Left ventricle myocardium inferior (tissue), 1 donor: ENCODE measurements at places on chromosomes 2 and 18. TPM values are rescaled to one million over a fixed set of nuclear protein-coding genes. Genes with fewer than 3 reads are reported as not detected.

MPP4 gene
- not detected for total RNA-seq

DNA sequence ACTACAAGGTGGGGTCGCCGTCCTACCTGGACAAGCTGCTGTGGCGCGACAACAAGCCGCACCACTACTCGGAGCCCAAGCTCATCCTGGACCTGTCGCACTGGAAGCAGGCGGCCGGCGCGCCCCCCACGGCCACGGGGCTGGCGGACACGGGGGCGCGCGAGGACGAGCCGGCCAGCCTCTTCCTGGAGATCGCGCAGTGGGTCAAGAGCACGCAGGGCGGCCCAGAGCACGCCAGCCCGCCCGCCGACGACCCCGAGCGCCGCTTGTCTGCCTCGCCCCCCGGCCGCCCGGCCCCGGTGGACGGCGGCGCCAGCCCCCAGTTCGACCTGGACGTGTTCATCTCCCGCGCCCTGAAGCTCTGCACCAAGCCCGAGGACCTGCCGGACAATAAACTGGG, 90.4 kb downstream of the MRO start:
- peaks cover 42% of the 10 kb centered on the region for H3K4me1 ChIP-seq
- H3K27ac ChIP-seq: no peak overlapping the region
- no peaks in the 10 kb centered on the region for H3K36me3 ChIP-seq
- no peak overlapping the region for H3K4me3 ChIP-seq

UBXN2A gene
- total RNA-seq: 18.5 TPM

MAPRE3 gene
- 57.4 TPM for total RNA-seq

DNA sequence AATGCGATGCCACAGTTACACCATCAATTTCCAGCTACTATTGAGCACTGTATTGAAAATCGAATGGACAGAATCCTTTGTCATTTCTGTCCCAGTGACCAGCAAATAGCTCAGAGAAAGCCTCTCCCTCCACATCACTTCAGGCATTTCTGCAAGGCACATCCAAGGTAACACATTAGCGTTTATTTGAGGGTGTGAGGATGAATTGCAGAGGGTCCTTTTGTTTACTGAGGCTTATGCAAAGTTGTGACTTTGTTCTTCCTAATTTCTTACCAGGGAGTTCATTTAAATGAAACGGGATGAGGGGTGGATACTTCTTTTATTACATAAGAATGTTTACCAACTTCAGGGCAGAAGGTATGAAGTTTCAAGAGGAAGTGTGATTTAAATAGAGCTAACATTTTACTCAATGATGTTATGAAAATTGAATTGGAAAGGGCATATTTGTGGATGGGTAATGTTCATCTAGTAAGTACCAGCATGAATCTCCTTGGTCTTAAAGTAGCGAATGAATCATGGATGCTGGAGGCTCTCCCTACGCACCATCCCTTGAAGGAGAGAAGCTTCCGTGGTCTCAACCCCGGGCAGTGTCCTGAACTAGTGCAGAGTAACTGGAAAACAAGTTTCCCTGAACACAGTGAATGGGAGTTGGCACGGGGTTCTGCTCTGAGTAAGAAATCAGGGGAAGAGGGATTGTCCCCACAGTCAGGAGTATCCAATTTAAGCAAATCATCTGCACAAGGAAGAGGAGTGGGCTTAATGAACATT, 756.5 kb downstream of the GALR1 start:
- no peaks in the 10 kb centered on the region for H3K36me3 ChIP-seq
- peaks cover 53% of the 10 kb centered on the region for H3K27me3 ChIP-seq
- DNase-seq: no peak
- H3K4me1 ChIP-seq: no peaks in the 10 kb centered on the region
- no peak overlapping the region for H3K4me3 ChIP-seq
- no peak overlapping the region for H3K27ac ChIP-seq

GRCh38 chr2:143420313-143420712, 291.1 kb downstream of the ARHGAP15 start:
- H3K4me3 ChIP-seq: no peak overlapping the region
- no peak overlapping the region for H3K27ac ChIP-seq
- no peaks in the 10 kb centered on the region for H3K4me1 ChIP-seq
- no peak for DNase-seq

SERPINB11 gene
- total RNA-seq: not detected

- H3K27me3 ChIP-seq: no peaks in the 10 kb centered on the region
- no peak for DNase-seq
- H3K4me3 ChIP-seq: no peak overlapping the region
- H3K36me3 ChIP-seq: no peaks in the 10 kb centered on the region
- no peak overlapping the region for H3K27ac ChIP-seq
- H3K4me1 ChIP-seq: no peaks in the 10 kb centered on the region
These were observed 268.3 kb upstream of the CDH20 start for GRCh38 chr18:61064911-61065310.

DNA sequence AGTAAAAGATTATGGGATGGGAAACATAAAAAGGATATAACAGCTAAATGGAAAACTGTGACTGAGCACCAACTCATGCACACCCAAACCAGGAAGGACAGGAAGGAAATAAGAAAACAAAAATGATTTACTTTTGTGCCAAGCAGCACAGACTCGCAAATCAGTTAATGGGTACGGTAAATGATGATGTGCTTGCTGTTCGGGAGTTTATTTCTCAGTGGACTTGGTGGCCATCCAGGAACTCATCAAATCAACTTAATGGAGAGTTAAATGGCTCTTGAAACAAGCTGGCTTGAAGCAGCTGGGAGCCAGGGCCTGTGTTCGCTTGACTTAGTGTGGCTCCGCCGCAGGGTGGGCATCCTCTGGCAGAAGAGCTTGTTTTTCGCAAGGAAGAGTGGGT, 36.2 kb downstream of the MTCL1 start:
- no peak for DNase-seq
- no peaks in the 10 kb centered on the region for H3K4me1 ChIP-seq
- no peak overlapping the region for H3K4me3 ChIP-seq

- no peak overlapping the region for H3K27ac ChIP-seq
- H3K4me3 ChIP-seq: no peak overlapping the region
- H3K4me1 ChIP-seq: no peaks in the 10 kb centered on the region
- H3K27me3 ChIP-seq: no peaks in the 10 kb centered on the region
- no peaks in the 10 kb centered on the region for H3K36me3 ChIP-seq
These were observed 333.9 kb downstream of the BCL11A start for GRCh38 chr2:60219536-60219935.

- H3K4me3 ChIP-seq: no peak overlapping the region
- H3K4me1 ChIP-seq: peaks cover 13% of the 10 kb centered on the region
- H3K27me3 ChIP-seq: no peaks in the 10 kb centered on the region
- no peak overlapping the region for H3K27ac ChIP-seq
- H3K36me3 ChIP-seq: no peaks in the 10 kb centered on the region
These were observed 193.0 kb upstream of the LHCGR start for GRCh38 chr2:48948400-48949125.

L3MBTL4 gene
- total RNA-seq: 3.5 TPM

GRCh38 chr2:26562811-26563645, 78.1 kb downstream of the CIB4 start:
- no peaks in the 10 kb centered on the region for H3K36me3 ChIP-seq
- H3K27ac ChIP-seq: no peak overlapping the region
- H3K4me3 ChIP-seq: peak overlapping the region; percentile 65
- peaks cover 17% of the 10 kb centered on the region for H3K4me1 ChIP-seq

CYP26B1 gene
- 1.5 TPM for total RNA-seq

DNA sequence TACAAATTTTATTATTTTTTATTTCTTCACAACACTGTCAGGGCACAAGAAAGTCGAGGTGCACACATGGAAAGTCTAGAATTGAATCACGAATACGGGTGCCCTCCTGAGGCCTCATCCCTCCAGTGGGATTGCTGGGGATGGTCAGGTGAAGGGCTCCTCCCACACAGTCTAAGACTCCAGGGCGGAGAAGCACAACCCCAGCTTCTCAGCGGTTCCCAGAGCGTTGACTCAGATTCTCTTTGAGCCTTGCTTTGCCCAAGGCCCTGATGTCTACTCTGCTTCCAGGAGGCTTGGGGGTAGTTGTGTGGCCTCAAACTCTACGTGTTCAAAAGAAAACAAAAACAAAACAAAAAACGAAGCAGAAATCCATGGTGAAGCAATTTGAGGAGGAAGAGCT, 108.4 kb downstream of the LYPD6B start:
- H3K4me1 ChIP-seq: no peaks in the 10 kb centered on the region
- H3K27ac ChIP-seq: no peak overlapping the region
- DNase-seq: no peak
- peaks cover 11% of the 10 kb centered on the region for H3K27me3 ChIP-seq
- no peak overlapping the region for H3K4me3 ChIP-seq

CNTNAP5 gene
- not detected for total RNA-seq

DNA sequence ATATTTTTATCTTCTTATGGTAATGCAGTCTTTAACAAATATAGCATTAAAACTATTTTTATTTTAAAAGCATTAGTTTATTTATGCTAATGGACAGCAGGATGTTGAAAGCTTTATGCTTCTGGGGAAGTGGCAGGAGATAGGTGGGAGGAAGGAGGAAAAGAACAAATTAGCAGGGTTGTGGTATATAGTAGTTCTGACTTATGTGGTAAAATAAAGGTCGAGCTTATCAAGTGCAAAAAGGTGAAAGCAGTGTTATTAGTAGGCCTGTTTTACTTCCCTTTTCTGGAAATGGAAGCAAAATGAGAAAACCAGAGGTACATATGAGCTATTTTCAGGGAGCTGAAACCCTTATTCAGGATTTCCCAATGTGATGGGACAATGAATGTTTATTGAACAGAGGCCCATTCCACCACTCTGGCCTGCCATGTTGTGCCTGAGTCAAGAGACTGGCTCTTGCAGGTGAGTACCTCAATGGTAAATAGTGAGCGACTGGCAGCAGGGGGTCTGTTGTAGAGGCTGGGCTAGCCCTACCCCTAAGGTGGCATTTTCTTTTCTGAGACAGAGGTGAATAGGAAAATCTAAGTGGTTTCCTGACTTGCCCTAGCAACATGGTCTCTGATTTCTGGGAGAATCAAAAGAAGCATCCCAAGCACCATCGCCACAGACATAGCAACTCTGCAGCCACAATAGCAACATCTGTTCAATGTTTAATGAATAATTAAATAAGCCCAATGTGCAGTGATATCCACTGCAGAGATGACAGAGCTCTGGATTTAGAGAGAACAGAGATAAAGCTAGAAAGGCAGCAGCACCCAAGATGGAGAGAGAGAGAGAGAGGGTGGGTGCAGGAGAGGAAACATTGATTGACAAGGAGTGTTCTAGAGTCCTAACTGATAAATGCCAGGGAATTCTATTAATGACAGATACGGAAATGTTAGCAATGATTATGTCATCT, 119.7 kb downstream of the UPP2 start:
- H3K27me3 ChIP-seq: no peaks in the 10 kb centered on the region
- no peaks in the 10 kb centered on the region for H3K36me3 ChIP-seq
- no peaks in the 10 kb centered on the region for H3K4me1 ChIP-seq
- no peak overlapping the region for H3K4me3 ChIP-seq

C18orf32 gene
- 57.4 TPM for total RNA-seq

DNA sequence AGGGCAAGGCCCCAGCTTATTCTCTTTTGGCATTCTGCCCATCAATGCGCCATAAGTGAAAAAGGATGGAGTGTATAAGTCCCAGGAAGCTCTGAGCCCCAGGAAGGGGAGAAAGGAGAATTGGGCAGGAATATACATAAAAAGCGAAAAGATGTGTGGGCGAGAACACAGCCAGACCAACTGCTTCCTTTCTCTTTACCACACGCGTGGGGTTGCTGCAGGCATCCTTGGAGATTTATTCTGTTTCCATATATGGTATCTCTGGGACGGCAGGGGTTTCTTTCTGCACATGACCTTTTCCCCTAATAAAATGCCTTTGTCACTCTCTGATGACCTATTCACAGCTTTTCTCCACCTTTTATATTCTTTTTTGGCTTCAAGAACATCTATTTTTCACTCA, 440.5 kb downstream of the NBAS start:
- H3K4me1 ChIP-seq: no peaks in the 10 kb centered on the region
- H3K36me3 ChIP-seq: no peaks in the 10 kb centered on the region
- no peak overlapping the region for H3K27ac ChIP-seq
- H3K4me3 ChIP-seq: no peak overlapping the region
- no peak for DNase-seq

ERBB4 gene
- total RNA-seq: 8.3 TPM

GRCh38 chr2:42513252-42513918, 19.6 kb upstream of the KCNG3 start:
- H3K4me1 ChIP-seq: no peaks in the 10 kb centered on the region
- no peak for DNase-seq
- H3K36me3 ChIP-seq: no peaks in the 10 kb centered on the region
- no peak overlapping the region for H3K27ac ChIP-seq
- no peak overlapping the region for H3K4me3 ChIP-seq

TEX44 gene
- total RNA-seq: not detected

DNA sequence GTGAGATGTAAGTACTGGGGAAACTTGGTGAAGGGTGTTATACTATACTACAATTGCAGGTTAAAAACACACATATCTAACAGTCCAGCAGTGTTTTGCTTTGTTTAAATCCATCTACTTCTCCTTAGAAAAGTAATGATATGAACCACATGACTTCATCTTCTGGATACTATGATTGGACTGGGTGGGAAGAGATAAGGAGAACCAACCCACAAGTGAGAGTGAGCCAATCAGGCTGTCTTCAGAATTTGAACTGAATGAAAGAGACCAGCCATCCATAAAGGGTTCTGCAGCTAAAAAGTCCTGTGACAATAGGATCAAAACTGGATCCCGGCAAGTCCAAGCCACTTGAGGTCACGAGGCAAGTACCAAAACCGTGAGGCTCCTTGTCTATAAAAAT, 46.6 kb downstream of the KANSL3 start:
- no peak overlapping the region for H3K4me3 ChIP-seq
- DNase-seq: no peak
- H3K27ac ChIP-seq: no peak overlapping the region
- peaks cover 20% of the 10 kb centered on the region for H3K4me1 ChIP-seq
- H3K27me3 ChIP-seq: no peaks in the 10 kb centered on the region

ANKRD30BL gene
- total RNA-seq: not detected

GRCh38 chr2:5696945-5697521, 4.8 kb downstream of the SOX11 start:
- H3K27ac ChIP-seq: peak overlapping the region; percentile 78
- H3K36me3 ChIP-seq: no peaks in the 10 kb centered on the region
- DNase-seq: no peak
- peaks cover 100% of the 10 kb centered on the region for H3K27me3 ChIP-seq

DNA sequence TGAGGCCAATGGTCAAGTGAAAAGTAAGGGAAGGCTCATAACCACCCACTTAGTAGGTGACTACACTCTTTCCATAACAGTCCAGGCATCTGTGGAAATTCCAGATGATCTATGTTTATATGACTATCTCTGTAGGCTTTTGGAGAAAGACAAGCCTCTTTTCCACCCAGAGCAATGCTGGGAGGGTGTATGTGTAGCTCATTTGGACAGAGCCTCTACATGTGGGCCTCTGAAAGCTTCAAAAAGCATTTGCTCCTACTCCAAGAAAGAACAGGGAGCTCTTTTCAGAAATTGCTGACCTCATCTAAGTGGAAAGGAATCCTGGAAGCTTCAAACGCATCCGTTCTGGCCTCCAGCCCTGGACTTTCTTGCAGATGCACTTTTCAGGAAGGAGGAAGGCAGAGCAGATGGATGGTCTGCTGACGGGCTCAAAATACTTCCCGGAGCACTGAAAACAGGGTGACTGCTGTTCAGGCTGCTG, 308.7 kb downstream of the LRATD1 start:
- DNase-seq: peak; percentile 22
- no peak overlapping the region for H3K27ac ChIP-seq
- no peaks in the 10 kb centered on the region for H3K4me1 ChIP-seq
- no peak overlapping the region for H3K4me3 ChIP-seq
- H3K27me3 ChIP-seq: no peaks in the 10 kb centered on the region

- H3K4me3 ChIP-seq: peak overlapping the region; percentile 75
- peaks cover 4% of the 10 kb centered on the region for H3K36me3 ChIP-seq
- no peaks in the 10 kb centered on the region for H3K27me3 ChIP-seq
- peak overlapping the region; percentile 99 for H3K27ac ChIP-seq
- H3K4me1 ChIP-seq: peaks cover 72% of the 10 kb centered on the region
These were observed 697 bp downstream of the KCMF1 start for GRCh38 chr2:84971510-84972206.

GRCh38 chr18:61860302-61860701, 32.5 kb downstream of the RNF152 start:
- no peak for DNase-seq
- no peaks in the 10 kb centered on the region for H3K36me3 ChIP-seq
- H3K4me1 ChIP-seq: peaks cover 64% of the 10 kb centered on the region
- no peaks in the 10 kb centered on the region for H3K27me3 ChIP-seq
- H3K4me3 ChIP-seq: no peak overlapping the region
